ENCODE measurements at places on chromosomes 12 and 14.

DNA sequence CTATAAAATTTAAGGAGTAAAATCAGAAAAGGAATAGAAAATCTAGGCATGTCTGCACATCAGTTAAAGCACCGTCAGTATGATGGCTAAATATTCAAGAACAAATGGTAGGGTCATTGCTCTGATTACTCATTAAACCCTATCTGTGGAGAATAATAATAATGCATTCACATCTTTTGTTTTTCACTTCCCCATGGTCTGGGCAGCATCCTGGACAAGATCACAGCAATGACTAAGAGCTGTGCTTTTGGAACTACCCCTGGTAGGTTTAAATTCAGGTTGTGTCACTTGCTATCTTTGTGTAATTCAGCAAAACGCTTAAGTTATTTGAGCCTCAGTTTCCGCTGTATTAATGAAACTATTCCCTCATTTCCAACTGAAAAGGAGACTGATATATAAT, 33.1 kb downstream of the C12orf42 start:
- DNase-seq: no peak

GRCh38 chr12:26551385-26551784, 281.6 kb downstream of the ITPR2 start:
- DNase-seq: no peak

GRCh38 chr12:50185301-50185895, 18.2 kb upstream of the CERS5 start:
- DNase-seq: no peak

DNA sequence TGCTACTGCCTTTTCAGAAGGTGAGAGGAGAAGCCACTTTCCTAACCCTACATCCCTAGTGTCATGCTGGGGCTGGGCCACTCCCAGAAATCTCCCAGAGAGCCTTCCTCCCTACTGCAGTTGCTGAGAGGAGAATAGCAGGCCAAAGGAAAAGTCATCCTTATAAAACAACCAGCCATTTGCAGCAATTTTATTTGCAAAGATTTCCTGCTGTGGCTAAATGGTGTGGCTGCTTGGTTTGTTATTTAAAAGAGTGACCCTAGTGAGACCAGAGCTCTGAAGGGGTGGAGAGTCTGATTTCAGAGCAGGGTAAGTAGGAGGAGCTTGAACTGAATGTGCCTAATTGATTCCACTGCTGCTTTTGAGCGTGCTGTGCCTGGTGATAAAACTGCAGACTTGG, 232.0 kb downstream of the GRIN2B start:
- DNase-seq: no peak

- DNase-seq: no peak
Measured at GRCh38 chr14:76763096-76764041, 2.1 kb downstream of the VASH1 start.

DNA sequence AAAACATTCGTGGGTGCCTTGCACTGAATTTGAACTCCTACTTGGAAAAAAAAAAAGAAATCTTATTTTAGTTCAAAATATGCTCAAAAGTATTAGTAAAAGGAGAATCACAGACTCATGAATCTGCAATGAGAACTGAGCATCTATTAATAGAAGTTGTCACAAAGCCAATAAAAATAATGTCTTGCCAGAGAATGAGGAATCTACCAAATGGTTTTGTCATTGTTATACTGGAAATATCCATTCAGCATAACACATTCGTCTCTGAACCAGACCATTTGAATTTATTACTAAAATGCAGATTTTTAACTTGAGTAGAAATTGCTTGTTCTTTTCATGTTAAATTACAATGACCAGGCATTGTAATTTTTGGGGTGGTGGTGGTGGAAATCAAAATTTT, 11.6 kb upstream of the PTPRB start:
- no peak for DNase-seq

DNA sequence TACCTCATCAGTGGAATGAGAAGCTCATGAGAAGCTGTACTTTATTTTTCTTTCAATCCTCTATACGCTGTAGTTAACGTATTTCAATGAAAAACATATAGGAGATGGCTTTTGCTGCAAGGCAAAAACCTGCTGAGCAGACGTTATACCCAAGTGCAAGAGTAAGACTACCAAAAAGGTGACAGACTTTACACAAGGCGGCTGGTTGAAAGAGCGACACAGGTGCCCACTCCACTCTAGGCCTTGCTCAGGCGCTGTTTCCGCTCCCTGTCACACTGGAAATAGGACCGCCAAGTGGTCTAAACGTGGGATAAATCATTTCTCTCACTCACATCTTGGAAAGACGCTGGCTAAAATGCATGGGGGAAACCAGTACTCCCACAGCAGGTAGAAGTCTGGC, 54.5 kb downstream of the PPP2R5C start:
- DNase-seq: no peak

GRCh38 chr12:6424866-6425265, 19.9 kb upstream of the CD27 start:
- no peak for DNase-seq

- DNase-seq: no peak
Measured at GRCh38 chr14:87883750-87884149, 109.2 kb downstream of the GALC start.
